ENCODE measurements at places on chromosomes 2 and 18.

DNA sequence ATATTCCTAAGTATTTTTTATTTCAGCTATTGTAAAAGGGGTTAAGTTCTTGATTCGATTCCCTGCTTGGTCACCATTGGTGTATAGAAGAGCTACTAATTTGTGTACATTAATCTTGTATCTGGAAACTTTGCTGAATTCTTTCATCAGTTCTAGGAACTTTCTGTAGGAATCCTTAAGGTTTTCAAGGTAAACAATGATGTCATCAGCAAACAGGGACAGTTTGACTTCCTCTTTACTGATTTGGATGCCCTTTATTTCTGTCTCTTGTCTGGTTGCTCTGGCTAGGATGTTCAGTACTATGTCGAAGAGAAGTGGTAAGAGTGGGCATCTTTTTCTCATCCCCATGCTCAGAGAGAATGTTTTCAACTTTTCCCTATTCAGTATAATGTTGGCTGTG is 252.7 kb downstream of the NR4A2 start:
- no peak for DNase-seq

- no peak for DNase-seq
These were observed 20.1 kb downstream of the WDR33 start for GRCh38 chr2:127790694-127791529.

DNA sequence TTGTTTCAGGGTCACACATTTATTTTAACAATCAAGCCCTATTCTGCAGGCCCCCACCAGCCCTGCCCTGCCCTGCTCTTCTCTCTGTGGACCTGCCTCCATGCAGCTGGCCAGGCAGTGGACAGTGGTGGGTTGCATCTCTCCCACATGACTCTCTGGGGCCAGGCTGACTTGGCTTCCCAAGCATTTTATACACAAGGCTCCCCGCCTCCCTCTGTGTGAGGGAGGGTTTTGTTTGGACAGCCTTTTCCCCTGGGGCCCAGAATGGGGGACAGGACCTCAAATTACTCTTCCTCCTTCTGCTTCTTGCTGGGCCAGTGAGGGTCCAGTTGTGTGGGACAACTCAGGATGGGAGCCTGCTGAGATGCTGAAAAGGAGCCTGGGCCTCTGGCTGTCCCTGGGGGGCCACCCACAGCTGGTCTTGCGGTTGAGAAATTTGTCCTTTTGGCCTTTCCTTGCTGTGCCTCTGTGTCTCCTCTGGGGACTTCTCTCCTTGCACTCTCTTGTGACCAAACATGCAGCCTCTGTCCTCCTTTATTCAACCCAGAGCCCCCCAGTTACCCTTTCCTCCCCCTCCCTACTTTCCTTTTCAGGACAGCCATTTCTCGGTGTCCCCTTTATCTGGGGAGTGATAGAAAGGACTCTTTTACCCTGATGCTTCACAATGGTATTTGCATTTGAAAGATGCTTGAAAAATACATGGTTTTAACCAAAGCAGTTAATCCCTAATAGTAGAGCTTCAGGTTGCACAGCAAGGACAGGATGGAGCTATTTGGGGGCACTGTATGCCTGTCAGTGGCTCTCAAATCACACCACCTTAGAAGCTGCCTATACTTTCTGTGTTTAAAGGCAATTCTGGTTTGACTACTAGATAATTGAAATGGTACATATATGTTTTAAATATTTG is 151.1 kb downstream of the FHOD3 start:
- DNase-seq: no peak

- DNase-seq: no peak
These were observed 38.3 kb downstream of the APLF start for GRCh38 chr2:68505603-68506159.

DNA sequence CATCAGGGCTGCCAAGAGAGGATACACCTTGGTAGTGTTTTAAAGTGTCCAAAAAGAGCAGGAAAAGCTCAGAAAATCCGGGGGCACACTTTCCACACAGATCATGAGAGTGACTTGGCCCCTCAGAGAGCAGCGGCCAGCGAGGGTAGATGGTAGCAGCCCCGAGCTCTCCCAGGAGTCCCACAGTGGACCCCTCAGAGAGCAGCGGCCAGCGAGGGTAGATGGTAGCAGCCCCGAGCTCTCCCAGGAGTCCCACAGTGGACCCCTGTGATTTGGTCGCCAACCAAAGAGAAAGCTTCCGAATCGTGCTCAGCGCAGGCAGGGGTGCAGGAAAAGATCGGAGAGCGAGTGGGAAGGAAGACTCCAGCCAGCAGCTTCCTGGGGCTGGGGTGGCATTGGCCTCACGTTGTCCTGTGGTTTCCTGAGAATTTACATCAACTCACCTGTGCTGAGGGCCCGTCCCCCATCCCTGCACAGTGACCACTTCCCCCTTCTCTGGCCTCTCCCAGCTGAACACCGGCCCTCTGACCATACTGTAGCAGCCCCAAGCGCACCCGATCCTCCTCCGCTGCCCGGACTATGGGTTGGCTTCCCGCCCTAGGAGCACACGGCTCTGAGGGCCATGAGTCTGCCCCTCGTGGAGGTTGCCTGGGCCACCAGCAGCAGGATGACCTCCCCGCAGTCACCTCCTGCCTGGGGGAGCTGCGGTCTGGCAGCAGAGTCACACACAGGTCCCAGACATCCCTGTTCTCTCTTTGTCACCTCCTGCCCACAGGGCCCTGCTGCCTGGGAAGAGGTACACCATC is 33.7 kb downstream of the MTERF4 start:
- no peak for DNase-seq

DNA sequence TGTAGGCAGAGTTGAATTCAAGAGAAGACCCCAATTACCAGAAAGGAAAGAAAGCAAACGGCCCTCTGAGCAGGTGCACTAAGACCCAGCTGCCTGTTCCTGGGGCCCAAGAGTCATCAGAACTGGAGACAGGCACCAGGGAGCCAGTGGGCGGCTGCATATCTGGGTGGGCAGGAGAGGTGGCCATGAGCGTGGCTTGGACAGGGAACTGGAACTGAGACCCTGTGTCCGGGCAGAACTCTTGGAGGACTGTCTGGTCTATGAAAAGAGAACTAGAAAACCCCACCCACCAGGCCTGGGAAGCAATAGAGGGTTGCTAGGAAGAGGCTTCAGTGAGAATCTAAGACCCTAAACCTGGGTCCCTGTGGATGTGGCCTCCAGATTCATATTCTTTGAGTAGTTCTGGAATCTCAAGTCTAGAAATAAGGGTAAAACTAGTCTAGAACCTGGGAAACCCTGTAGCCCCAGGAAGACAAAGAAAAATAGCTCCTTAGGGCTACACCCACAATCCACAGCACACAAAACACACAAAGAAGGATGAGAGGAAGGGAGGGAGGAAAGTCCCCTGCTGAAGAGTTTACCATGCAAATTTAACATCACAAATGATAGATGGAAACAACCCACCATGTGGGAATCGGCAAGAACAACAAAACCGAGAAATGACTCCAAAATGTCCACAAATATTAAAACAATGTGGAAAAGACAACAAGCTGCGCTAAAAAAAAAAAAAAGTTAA is 147.0 kb downstream of the HDAC4 start:
- no peak for DNase-seq

DNA sequence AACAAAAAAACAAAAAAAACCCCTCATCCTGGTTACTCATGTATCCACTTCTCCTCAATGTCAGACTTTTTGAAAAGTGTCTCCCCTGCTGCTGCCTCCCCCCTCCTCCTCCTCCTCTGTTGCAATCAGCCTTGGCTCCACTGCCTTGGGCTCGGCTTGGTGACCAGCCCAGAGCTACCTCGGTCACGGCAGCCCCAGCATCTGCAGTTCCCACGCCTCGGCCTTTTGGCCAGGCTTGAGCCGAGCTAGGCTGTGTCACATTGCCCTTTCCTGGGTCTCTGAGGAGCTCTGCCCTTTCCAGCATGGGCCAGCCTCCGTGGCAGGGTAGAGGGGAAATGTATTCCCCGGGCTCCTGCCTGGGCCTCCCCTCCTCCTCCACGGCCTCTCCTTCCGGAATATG is 22.7 kb upstream of the INHBB start:
- DNase-seq: no peak
